T-helper 17 cell (primary cell): ENCODE measurements at places on chromosomes 1 and 21.

GRCh38 chr1:99228153-99228552 lies 36.1 kb upstream of the PLPPR4 start:
- no peak for DNase-seq

DNA sequence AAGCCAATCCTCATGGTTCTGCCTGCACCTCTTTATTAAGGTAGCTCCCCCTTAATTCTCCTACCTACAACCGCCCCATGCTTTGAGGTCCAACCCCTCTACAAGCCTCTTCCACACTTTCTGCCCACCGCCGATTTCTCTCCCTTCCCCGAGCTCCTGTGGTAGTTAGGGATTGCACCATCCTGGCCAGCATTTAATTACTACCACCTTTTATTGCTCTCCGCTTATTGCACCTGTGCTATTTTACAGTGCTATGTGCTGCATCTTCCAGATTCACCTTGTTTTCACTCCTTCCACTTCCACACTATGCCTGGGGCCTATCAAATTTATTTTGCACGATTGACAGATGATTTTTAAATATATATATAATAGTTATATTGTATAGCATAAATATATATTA lies 29.3 kb upstream of the DNAJC11 start:
- no peak for DNase-seq

GRCh38 chr1:51288578-51288977 lies 41.8 kb downstream of the TTC39A start:
- DNase-seq: no peak

GRCh38 chr21:36692114-36692834 lies 6.6 kb upstream of the SIM2 start:
- no peak for DNase-seq

- no peak for DNase-seq
Measured at GRCh38 chr1:209845408-209845725, 17.6 kb downstream of the UTP25 start.

DNA sequence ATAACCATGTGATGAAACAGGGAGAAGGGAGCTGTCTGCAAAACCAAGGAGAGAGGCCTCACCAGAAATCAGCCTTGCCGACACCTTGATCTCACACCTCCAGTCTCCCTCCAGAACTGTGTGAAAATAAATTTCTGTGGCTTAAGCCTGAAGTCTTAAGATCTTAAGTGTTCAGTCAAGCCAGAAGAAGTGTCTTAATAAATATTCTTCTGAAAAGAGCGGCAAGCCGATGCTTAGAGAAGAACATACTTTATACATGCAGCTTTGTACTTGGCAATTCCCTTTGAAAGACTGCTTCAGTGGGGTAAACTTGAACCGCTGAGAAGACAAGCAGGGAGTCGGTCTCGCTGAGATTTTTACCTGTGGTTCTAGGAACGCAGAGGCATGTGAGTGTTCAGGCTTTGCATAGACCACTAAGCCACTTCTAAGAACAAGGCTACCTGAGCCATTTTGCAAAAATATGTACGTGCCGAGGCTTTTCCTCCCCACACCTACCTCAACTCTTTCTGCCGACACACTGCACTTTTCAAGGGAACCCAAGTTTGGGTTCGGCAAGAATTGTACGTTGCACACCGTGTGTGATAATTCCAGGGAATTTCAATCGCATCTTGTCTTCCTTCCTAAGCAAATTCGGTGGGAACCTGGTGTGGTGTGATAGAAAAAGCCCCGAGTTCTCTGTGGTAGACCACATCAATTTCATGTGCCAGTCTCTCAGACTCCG lies 3.4 kb downstream of the RUNX1 start:
- DNase-seq: peak; percentile 48

- no peak for DNase-seq
Measured at GRCh38 chr1:41483001-41483850, 1.3 kb downstream of the EDN2 start.

- DNase-seq: no peak
Measured at GRCh38 chr1:84442256-84442655, 36.8 kb upstream of the RPF1 start.

DNA sequence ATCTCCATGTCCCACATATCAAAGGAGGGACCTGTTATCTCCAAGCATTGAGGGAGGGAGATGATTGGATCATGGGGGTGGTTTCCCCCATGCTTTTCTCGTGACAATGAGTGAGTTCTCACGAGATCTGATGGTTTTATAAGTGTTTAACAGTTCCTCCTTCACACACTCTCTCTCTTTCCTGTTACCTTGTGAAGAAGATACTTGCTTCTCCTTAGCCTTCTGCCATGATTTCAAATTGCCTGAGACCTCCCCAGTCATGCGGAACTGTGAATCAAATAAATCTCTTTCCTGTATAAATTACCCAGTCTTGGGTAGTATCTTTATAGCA lies 91.6 kb downstream of the DDAH1 start:
- no peak for DNase-seq

- DNase-seq: no peak
Measured at GRCh38 chr1:6960291-6960811, 175.1 kb downstream of the CAMTA1 start.
